ENCODE measurements at places on chromosomes 11 and 22.

DNA sequence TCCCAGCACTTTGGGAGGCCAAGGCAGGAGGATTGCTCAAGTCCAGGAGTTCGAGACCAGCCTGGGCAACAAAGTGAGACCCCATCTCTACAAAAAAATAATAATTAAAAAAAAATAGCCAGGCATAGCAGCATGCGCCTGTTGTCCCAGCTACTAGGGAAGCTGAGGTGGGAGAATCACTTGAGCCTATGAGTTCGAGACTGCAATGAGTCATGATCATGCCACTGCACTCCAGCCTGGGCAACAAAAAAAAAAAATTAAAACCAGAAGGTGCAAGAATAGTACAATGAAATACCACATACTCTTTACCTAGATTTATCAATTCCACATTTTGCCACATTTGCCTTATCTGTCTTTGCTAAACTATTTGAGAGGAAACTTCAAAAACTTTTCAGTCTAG lies 8.2 kb downstream of the DPF2 start:
- DNase-seq, result no peak

DNA sequence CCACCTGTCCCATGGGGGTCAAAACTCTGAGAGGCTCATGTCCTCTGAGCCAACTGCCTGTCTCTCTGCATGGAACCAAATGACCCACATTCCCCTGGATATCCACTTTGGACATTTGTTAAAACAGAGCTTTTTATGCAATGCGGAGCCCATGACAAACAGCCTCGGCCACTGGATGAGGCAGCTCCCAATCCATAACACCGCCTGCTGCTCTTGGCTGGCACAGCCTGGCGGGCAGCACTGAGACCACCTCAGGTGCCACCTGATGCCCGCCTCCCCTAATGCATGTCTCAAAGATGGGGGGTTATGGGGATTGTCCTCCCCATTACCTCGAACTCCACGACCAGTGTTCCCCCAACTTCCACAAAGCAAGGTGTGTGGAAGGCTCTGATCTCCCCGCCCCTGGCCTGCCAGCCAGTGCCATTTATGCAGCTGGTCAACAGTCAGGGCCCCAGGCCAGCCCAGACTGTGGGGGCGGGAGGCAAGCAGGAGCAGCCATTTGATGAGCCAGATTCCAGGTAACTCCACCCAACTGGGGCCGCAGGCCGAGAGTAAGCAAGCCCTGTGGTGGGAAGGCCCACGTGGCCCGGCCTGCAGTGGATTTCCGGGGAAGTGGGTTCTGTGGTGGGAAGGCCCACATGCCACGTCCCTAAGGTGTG lies 84.2 kb downstream of the PHF21B start:
- no peak for DNase-seq

GRCh38 chr11:31558001-31558400 lies 48.4 kb downstream of the ELP4 start:
- no peak for DNase-seq

GRCh38 chr11:36390963-36391471 lies 94.9 kb downstream of the PRR5L start:
- no peak for DNase-seq

- DNase-seq, result no peak
Measured at GRCh38 chr11:48033918-48034341, 53.6 kb downstream of the PTPRJ start.

GRCh38 chr22:41682033-41682807 lies 6.4 kb downstream of the SNU13 start:
- peak; percentile 69 for DNase-seq

- no peak for DNase-seq
Measured at GRCh38 chr22:20487715-20488114, 7.9 kb downstream of the KLHL22 start.

- no peak for DNase-seq
Measured at GRCh38 chr22:29308791-29309262, 2.4 kb downstream of the GAS2L1 start.

- DNase-seq, result no peak
Measured at GRCh38 chr22:39299829-39300178, 19.6 kb downstream of the RPL3 start.

DNA sequence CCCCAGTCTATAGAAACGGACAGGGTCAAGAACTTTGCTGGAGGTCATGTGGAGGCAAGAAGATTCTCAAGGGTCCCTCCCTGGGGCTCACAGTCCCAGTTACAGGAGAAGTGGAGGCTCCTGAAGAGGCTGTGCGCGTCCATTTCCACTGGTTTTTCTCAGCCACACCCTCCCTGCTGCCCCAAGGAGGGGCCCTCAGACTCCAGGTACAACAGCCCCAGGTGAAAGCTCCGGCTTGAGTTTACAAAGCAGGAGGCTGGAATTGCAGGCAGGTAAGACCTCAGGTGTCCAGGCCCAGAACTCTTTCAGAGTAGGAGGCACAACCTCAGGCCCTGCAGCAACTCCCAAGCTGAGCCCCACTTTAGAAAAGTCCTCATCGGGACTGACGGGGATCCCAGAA lies 3.1 kb downstream of the SHANK2 start:
- no peak for DNase-seq

DNA sequence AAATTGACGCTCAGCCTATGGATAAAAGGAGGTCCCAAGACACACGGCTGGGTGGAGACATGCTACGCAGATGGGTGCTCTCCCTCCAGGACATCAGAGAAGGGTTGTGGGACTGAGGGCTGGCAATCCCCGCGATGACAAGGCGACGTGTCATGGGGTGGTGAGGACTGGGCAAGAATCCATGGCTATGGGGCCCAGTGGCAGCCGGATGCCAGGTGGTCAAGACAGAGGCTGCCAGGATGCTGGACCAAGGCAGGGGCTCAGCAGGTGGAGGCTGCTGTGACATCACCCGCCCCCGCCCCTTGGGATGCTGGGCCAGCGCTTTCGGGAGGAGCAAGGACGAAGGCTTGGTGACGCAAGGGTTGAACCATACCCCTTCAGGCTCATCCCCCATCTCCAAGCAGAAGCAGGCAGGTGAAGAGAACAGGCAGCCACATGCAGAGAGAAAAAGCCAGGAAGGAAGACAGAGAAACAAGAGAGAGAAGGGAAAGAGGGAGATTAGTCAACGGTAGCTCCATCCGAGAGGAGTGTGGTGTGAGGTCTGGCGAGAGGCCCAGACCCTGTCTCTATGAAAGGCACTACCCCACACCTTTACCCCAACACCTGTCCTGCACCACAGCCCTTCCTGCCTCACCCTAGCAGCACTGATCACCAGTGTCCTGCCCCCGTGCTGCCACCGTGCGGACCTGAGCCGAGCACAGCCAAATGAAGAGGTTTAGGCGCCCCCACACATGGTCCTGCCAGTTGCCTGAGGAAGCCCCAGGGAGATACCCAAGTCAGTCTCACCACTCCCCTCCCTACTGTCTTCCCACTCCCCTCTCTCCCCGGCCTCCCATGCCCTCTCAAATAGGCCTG lies 24.1 kb upstream of the RASL10A start:
- no peak for DNase-seq
